ENCODE measurements at places on chromosomes 6 and 20.
A peak's percentile ranks its signal among the peaks of the same experiment; 100 is the strongest.

DNA sequence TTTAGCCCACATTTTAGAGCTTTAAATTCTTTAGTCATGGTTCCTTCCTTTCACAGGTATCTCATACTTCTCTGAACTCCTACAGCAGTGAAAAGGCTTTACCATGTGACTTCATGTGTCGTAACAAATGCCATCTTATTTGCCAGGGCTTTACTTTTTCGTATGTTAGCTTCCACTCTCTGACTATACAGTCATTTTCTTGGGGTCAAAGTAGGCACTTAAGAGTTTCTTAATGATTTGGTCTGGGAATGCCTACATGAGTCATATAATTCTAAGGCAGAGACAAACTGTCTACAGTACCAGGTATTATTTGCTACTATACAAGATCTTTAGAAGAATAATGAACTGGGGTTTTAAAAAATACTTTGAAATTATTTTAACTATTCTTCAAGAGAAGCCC is 15.0 kb downstream of the RAB23 start:
- no peak for DNase-seq

- no peak for DNase-seq
These were observed 5.6 kb downstream of the FBXO9 start for GRCh38 chr6:53070806-53071205.

- no peak for DNase-seq
These were observed 21.9 kb downstream of the ZBTB46 start for GRCh38 chr20:63808964-63809674.

- DNase-seq: no peak
These were observed 408 bp upstream of the CRIP3 start for GRCh38 chr6:43308990-43309477.

DNA sequence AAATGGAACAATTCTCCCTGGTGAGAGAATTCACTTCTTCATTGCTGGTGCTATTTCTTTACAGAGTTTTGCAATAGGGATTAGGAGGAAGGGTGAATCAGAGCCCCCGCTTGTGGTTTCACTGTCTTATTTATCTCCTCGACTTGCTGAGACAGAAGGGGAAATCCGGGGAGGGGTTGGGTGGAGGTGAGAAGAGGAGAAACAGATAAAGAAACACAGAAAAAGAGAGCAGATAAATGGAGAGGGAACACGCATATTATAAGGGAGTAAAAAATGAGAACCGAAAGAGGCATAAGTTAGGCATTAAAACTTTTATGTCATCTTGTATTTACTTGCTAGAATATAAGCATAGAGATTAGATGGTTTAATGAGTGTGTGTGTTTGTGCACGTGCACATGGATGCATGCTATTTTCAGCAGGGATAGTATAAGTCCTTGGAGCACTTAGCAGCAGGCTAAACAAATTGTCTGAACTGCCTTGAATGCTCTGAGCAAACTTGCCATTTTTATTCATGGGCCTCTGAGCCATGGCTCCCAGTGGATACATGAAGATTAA is 105.0 kb downstream of the OLIG3 start:
- peak; percentile 62 for DNase-seq

DNA sequence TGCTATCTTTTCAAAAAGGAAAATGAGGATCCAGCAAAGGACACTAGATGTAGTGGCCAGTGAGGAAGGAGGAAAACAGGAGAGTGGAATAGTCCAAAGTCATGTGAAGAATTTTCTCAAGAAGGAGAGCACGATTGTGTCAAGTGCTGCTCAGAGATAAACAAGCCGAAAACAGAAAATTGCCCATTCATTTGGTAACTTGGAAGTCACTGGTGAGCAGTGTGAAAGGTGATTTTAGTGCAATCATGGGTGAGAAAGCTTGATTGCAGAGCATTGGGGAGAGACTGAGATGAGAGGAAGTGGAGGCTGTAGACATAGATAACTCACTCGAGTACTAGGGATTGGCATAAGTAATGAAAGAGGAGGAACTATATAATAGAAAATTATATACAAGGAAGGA is 26.0 kb upstream of the PRDM1 start:
- no peak for DNase-seq

GRCh38 chr20:62396367-62397239 is 9.7 kb downstream of the RPS21 start:
- DNase-seq: no peak

GRCh38 chr6:90712114-90712513 is 125.2 kb upstream of the MAP3K7 start:
- DNase-seq: no peak

- no peak for DNase-seq
These were observed 10.5 kb upstream of the ZNF334 start for GRCh38 chr20:46523696-46524328.

- peak; percentile 35 for DNase-seq
These were observed 25.6 kb upstream of the HLA-DQB1 start for GRCh38 chr6:32692019-32692418.

DNA sequence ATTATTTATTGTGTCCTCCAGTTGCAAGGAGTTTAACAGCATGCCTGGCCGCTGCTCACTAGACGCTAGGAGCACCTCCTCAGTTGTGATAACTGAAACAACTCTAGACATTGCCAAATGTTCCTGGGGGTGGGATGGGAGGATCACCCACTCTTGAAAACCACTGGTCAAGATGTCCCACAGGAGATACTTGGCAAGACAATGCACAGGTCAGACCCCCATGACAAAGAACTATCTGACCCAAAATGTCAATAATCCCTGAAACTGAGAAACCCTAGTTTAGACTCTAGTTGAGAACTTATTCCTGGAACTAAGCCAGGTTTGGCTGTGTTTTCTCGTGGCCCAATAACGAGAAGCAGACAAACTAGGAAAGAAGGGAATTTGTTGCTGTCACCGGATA is 9.5 kb upstream of the FKBPL start:
- DNase-seq: no peak

DNA sequence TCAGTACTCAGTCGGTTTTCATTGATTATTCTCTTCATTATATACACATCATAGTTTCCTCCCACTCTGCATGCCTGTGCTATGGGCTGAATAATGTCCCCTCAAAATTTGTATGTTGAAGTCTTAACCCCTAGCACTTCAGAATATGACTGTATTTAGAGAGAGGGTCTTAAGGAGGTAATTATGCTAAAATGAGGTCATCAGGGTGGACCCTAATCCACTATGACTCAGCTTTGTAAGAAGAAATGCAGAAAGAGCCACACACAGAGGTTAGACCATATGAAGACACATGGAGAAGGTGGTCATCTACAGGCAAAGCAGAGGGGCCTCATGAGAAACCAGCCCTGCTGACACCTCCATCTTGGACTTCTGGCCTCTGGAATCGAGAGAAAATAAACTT is 15.8 kb downstream of the ABHD12 start:
- no peak for DNase-seq

GRCh38 chr20:49510562-49511122 is 28.2 kb upstream of the KCNB1 start:
- DNase-seq: no peak

DNA sequence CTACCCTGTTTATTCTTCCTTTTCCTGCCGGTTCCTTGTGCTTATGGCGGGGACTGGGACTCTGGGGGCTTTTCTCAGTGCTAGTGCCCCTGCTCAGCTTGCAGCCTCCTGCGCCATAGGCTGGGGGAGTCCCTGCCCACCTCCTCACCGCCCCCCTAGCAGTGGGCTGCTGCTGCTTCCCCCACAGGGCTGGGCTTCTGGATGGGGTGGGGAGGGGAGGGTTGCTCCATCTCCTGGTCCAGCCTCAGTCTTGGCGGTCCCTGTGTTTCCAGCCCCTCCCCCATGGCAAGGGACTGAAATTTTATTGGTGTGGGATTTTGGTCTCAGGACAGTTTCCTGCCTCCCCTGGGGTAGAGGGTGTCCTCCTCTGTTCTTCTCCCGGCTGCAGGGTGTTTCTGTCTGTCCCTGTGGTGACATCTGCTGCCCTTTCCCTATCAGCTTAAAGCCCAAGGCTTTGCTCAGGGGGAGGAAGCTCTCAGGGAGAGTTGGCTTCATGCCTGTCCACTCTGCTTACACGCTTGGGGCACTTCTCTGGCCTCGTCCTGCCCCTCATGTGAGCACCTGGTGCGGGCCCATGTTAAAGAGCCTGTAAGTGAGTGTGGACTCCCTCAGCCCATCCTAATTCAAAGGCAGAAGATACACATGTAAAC is 100.6 kb downstream of the HIVEP1 start:
- no peak for DNase-seq

DNA sequence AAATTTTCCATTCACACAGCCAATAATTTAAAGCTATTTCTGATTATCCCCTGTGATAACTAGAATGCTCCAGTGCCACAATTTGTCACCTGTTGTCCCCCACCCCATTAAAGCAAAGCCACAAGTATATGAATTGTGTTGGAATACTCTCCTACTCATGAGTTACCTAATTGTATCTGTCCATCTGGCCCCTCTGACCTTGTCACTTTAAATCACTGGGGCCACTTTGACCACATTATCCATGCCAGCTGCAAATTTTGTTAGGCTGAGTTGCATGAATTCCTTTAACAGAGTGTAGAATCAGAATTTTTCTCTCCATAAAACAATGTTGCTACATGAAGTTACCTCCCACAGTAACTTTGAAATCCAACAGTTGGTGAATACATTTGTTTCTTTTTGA is 204.6 kb downstream of the MEI4 start:
- no peak for DNase-seq

GRCh38 chr6:43468748-43469681 is 8.4 kb upstream of the TJAP1 start:
- no peak for DNase-seq

DNA sequence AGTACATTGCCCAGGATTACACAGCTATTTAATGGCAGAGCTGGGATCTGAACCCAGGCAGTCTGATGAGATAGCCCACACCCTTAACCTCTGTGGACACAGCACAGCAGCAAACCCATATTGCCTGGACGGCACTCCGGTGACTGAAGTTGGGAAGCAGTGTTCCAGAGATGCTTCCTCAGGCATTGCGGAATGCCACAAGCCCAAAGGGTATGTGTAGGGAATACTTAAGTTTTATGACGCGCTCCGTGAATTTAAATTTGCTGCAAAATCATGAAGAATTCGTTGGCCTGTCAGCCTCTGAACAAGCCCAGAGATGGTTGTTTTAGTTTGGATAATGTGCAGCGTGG is 46.4 kb downstream of the PSMG4 start:
- no peak for DNase-seq

GRCh38 chr6:109013656-109014305 is 80.9 kb downstream of the SESN1 start:
- no peak for DNase-seq

DNA sequence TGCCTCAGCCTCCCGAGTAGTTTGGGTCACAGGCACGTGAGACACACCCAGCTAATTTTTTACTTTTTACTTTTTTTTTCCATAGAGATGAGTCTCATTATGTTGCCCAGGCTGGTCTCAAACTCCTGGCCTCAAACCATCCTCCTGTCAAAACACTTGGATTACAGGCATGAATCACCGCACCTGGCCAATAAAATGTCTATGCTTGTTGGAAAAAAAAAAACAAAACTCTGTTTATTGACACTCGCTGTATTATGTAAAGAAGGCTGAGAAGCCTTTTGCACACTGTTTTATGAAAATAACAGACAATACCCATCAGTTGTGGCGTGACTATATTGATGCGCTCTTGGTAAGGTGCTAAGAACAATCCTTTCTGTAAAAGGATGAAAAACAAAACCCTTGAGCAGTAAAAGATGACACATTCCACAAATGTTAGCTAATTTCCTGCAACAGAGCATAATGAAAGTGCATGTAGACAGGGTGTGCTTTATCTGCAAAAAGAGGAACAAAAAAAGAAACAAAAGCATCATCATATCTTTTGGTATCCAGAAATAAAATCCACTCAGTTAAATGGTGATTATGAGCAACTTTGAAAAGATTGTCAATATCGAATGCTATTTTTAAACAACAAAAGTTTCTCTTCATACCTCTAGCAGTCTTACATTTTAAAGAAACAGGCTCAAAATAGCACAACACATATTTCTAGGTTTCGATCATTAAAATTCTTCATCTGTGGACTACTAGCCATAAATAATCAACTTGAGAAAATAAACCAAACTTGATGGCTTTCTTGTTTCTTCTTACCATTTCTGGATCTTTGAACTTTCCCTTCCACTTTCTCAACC is 108.3 kb upstream of the PHACTR1 start:
- no peak for DNase-seq

DNA sequence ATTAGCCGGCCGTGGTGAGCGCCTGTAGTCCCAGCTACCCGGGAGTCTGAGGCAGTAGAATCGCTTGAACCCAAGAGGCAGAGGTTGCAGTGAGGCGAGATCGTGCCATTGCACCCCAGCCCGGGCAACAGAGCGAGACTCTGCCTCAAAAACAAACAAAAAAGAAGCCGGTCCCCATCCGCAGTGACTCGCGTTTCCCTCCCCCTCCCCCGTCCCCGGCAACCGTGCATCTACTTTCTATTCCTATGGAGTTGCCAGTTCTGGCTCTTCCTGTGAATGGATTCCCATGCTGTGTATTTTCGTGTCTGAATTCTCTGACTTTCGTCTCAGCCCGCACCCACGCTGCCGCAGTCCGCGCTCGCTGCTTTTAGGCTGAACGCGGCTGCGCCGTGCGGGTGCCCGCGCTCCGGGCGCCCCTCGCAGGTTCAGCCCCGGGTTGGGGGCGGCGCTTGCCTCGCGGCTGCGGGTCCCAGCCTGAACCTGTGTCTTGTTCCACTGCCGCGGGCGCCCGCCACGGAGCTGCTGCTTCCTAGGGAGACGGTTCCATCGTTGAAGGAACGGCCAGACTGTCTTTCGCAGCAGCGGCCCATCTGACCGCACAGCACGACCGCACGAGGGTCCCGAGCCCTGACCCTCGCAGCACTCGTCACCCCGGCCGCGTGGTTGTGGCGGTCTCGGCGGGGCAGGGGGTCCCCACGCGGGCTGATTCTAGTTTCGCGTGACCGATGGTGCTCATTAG is 1.1 kb upstream of the MRGBP start:
- DNase-seq: peak; percentile 64

DNA sequence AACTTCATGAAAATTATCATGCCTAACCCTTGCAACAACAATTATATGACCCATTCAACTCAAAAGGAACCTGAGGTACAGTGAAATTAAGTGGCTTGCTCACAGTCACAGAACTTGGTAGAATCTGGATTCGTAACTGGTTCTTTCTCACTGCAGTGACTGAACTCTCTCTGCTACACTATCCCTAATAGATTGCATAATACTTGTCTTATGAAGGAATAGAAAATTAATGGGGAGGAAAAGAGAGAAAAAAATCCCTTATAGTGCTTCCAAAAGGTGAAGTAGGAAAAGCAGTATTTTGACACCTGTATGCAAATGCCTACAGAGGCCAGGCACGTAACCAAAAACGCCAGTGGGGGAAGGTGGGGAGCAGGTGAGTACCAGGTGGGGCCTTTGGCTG is 186.6 kb downstream of the LY86 start:
- DNase-seq: no peak

- DNase-seq: no peak
These were observed 49.8 kb downstream of the TSHZ2 start for GRCh38 chr20:53021934-53022333.

- DNase-seq: no peak
These were observed 235.4 kb downstream of the BTBD9 start for GRCh38 chr6:38404355-38404754.

- no peak for DNase-seq
These were observed 11.3 kb downstream of the LRP11 start for GRCh38 chr6:149852881-149853280.

- DNase-seq: no peak
These were observed 87.0 kb upstream of the B3GAT2 start for GRCh38 chr6:71043902-71044301.
